Stomach (tissue), 19 donors: ENCODE measurements at places on chromosomes 3 and 15.

GRCh38 chr3:42524751-42525150 is 22.3 kb downstream of the VIPR1 start:
- no peak for DNase-seq

DNA sequence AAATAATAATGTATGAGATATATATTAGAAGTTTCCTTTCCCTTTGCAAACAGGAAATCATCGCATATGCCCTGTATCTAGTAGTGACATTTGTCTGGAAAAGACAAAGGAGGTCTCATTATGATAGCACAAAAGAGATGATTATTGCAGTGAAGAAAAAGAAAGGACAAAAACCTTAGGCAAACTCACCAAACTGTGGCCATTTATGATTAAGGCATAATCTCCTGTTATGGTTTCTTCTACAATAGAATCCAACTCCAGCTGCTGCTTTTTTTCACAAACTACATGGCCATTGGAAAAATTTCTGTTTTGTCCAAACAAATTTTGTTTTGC is 218.2 kb downstream of the ATP8B4 start:
- DNase-seq = no peak

DNA sequence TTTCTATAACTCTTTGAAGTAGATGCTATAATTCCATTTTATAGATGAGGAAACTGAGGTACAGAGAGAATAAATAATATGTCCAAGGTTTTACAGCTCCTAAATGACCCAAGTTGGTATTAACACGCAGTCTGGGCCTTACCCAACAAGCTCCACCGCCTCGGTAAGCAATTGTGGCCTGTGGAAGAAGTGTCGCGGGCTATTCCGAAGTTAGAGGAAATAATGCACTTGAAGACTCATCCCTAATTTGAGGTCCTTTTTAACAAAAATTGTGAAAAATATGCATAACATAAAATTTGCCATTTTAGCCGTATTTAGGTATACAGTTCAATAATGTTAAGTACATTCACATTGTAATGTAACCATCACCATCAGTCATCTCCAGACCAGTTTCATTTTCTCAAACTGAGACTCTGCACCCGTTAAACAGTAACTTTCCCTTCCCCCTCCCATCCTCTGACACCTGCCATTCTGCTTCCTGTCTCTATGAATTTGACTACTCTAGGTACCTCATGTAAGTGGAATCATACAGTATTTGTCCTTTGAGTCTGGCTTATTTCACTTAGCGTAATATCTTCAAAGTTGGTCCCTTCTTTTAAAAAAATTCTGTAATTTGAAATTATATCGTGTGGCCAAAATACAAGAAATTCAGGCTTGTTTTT is 18.2 kb downstream of the IDH3A start:
- DNase-seq = peak; percentile 29

GRCh38 chr3:70608434-70608833 is 296.0 kb upstream of the MDFIC2 start:
- peak; percentile 27 for DNase-seq

DNA sequence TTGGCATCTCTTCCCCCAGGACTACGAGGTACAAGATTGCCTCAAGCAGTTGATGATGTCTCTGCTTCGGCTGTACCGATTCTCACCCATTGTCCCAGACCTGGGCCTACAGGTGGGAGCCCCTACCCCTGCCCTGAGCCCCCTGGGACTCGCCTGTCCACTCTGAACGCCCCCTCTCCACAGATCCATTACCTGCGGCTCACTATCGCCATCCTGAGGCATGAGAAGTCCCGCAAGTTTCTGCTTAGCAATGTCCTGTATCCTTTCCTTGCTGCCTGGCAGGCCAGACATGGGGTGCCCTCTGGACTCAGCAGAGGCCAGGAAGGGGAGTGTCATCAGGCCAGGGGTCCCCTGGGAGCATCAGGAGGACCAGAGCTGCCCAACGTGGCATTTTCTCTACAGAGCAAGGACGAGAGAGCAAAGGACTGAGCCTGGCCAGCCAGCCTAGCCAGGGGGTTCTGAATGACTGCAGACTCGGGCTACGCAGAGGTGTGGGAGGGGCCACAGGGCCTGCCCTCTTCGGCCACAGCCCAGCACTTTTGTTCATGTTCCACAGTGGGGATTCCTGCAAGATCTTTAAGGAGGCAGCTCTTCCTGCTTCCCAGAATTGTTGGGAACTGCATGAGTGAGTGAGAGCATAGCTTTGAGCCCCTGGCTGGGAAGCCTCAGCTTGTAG is 11.2 kb downstream of the RNF123 start:
- DNase-seq = no peak

- DNase-seq = no peak
Observed at GRCh38 chr15:91102546-91103330, 2.7 kb downstream of the SV2B start.

GRCh38 chr3:164194842-164195241 is 883.5 kb downstream of the SI start:
- no peak for DNase-seq

DNA sequence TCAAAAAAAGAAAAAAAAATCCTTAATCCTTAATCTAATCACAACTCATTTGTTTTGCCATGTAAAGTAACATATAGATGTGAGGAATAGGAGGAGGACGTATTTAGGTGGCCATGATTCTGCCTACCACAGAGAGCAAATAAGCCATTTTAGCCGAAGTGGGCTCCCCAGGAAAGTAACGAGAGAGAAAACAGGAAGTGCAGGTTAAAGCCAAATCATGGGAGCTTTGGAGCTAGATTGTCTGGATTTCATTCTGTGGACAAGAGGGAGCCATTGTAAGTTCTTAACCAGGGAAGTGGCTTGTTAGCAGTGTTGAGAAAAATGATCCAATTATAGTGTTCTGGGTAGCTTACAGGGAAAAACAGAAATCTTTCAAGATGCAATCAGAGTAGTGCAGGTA is 9.4 kb downstream of the TMOD2 start:
- DNase-seq = no peak

DNA sequence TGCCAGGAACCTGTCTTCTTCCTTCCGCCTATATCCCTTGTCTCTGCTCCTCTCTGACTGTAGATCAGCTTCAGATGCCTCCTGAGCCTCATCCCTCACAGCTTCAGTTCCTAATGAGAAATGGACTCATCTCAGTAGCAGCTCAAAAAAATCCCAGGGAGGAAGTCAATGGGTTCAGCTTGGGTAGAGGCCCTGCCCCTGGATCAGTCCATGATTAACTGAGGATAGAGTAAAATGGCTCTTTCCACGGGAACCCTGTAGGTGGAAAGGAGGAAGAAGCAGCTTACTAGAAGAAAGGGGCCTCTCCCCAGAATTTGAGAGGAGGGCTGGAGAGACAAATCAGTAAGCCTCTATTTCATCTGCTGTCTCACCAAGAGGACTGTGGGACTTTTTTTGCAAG is 26.9 kb upstream of the HCN4 start:
- DNase-seq = no peak

- no peak for DNase-seq
Observed at GRCh38 chr3:135851201-135852081, 114.1 kb upstream of the PPP2R3A start.

GRCh38 chr3:102484-102883 is 94.1 kb upstream of the CHL1 start:
- DNase-seq = no peak

GRCh38 chr15:36599620-36600433 is 20.4 kb downstream of the CDIN1 start:
- DNase-seq = no peak

GRCh38 chr3:192920411-192920810 is 2.8 kb upstream of the MB21D2 start:
- no peak for DNase-seq

DNA sequence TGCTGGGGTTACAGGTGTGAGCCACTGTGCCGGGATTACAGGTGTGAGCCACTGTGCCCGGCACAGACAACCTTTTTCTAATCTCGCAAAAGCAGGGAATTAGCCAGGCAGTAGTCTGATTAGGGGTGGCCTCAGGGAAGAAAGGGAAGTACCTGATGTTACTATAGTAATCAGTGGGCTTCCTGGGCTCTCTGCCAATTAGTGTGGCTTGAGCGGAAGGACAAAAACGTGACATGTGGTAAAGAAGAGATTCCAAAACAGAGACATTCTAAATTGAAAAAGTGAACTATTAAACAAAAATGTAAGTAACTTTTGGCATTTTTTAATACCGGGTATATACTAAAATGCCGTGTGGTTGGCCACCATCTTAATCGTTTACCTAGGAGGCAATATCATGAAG is 48.1 kb downstream of the CFAP20DC start:
- DNase-seq = no peak

DNA sequence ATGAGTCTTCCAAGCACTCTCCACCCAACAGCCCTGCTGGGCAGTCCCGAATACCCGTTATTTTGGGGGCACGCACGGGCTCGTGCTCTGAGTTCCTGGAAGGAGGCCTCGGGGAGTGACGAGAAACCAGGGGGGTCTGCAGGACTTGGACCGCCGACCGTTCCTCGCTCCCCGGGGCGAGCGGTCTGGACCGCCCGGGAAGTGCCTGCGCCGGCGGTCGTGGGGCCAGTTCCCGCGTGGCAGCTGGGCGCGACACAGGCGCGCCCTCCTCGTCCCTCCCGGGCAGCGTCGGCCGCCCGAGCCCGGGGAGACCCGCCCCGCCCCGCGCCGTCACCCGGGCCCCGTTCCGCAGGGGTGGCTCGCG is 387 bp downstream of the GNB4 start:
- DNase-seq = no peak

DNA sequence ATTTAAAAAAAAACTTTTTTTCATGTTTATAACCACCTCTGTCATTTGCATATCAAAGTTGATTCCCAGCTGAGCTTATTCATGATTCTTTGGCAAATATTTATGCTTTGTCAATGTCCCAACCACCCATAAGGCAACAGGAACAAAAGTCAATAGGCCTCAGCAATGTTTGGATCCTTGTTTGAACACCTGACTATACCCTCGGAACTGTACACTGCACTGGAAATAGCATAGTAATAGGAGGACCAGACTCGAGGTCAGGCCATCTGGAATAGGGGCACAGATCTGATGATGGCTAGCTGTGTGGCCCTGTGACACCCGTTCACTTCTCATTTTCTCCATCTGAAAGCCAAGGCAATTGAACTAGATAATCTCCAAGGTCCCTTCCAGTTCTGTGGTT is 301.7 kb upstream of the ATP11B start:
- DNase-seq = no peak

DNA sequence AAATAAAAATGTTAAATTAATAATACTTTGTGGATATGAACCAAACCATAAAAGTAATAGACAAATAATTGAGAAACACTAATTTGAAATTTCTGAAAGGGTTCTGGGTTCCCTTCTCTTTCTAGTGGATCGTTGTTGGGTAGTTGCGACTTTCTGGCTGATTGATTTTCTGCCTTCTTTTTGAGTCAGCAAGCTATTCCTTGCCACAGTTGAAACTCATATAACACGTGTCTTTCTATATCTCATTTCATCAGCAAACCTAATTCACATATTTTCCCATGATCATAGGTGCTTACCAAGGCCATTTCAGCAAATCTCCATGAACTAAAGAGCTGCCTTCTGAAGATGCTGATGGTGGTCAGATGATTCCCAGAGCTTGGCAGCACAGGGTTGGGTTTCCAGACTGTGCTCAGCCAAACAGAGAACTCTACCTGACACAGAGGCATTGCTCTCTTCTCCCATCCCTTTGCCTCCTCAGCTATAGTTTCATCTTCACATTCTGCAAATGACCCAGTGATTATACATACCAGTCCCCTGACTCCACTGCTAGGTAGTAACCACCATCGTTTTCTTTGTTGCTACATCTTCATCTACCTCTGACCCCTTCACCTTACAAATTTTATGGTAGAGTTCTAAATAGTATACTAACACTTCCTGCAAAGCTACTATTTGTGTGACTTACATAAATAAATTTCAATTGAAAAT is 383.9 kb upstream of the DPH6 start:
- DNase-seq = no peak

- no peak for DNase-seq
Observed at GRCh38 chr3:31407665-31408064, 125.1 kb upstream of the STT3B start.
